GF-D8 (cell line): ENCODE measurements at places on chromosomes 7 and 10.

GRCh38 chr10:64288404-64288803, 767.2 kb downstream of the REEP3 start:
- DNase-seq, result no peak

DNA sequence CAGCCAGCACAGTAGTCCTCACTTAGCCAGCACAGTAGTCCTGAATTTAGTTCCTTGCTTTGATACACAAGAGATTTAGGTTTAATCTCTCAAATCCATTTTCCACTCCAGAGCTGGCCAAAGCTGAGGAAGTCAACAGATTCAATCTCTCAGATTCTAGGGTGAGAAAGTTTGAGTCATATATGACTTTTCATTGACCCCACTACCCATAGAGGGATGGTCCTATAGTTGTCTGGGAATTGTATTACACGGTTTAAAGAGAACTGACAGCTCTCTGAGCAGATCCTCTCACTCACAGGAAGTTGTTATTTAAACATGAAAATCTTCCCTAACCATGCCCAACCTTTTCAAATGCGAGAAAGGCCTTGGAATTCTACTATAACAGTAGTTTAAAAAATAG, 641.8 kb upstream of the SEMA3D start:
- DNase-seq, result no peak

DNA sequence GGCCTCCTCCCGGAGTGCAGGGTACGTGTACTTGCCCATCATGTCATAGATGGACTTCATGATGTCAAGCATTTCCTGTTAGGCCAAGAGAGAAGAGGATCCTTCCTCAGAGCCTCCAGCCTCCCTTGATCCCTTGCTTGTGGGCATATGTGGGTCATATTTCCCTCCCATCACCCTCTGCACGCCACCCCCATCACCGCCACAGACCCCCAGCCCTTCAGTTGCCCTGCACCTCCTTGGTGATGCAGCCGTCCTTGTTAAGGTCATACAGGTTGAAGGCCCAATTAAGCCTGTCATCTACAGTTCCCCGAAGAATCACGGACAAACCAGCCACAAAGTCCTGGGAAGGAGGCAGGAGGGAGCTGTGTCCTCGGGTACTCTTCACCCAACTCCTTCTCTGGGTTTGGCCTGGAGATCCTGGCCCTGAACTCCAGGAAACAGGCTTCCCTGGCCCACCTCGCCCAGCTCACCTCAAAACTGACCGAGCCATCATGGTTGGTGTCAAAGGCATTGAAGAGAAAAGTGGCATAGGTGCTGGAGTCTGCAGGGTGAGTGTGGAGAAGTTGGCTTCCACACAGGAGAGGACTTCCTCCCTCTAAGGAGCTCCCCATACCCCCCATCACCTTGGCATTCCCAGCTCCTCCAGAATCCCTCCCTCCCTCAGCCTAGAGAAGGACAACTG, 9.8 kb upstream of the OGA start:
- no peak for DNase-seq

DNA sequence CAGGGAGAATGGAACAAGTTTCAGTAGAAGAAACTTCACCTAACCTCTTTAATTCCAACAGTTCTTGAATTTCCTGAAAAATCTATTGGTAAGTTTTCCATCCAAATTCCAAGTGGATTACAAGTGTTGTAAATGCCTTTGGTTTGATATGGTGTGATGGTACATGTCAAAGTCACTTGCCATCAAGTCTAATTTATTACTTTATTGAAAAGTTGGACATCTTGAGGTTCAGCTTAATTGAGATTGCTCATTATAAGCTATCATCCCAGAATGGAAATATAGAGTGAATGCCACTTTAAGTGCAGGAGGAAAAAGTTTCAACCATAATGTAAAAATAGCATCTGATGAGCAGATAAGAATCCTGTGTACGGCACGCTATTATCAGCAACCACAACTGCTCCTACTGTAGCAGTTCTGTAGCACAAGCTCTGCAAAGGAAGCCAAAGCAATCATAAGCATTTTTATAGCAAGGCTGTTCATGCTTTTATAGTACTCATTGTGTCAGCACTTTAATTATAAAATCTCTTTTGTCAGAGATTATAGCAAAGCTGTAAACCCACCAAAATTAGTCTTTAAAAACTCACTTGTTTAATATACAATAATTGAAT, 991.8 kb upstream of the PHF14 start:
- no peak for DNase-seq

GRCh38 chr7:11667810-11668185, 164.2 kb downstream of the THSD7A start:
- no peak for DNase-seq

DNA sequence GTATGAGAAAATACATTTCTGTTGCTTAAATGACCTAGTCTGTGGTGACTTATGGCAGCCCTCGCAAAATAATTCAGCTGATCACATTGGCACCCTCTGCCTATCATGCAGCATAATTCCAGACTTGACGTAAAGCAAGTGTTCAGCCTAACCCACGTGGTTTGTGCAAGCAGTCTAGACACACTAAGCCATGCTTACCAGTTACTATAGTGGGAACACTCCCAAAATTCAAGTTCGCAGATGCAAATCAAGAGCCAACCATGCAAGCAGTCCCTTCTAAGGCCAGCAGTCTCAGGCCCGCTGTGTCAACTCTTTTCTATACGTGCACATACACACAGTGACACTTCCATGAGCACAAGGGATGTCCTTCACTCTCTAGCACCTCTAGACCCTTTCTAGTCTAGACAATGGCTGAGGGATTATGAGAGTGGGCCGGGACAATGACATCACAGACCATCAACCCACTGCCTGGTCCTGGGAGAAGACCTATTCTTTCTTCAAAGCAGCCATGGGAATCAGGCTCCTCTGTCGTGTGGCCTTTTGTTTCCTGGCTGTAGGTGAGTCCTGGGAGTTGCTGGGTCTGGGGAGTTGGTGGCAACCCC, 29.0 kb upstream of the PRSS1 start:
- DNase-seq, result no peak

- DNase-seq, result no peak
Observed at GRCh38 chr7:139071680-139072079, 35.8 kb upstream of the ZC3HAV1L start.

DNA sequence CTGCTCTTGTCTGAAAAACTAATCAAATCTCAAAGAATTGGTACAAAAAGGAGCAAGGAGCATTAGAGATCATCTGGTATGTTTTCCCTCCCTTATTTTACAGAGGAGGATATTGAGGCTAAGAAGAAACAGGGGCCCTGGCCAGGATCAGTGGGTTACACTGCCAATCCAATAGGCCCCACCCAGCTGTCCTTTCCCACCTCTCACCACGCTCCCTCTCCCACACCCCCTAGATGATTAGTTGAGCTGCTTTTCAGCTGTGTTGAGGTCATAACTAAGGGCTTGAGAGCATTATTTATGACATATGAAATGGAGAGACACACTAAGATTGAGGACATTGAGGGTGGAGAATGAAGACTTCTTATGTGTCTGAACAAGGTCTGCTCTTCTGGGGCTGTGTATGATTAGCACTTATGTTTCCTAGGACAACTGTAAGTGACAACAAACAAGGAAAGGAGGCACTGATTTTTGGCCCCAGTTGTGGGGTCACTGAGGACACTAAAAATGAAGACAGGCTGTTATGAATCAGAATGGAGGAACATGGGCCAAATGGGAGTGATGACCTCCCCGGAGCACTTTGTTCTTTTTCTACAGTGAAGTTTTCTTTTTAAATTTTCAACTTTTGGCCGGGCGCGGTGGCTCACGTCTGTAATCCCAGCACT, 26.5 kb downstream of the VWA2 start:
- DNase-seq, result no peak

GRCh38 chr10:48574322-48574796, 30.5 kb downstream of the ARHGAP22 start:
- DNase-seq, result no peak

- DNase-seq, result no peak
Observed at GRCh38 chr7:115933471-115933870, 97.1 kb downstream of the TFEC start.

- no peak for DNase-seq
Observed at GRCh38 chr10:128978211-128978610, 488.8 kb upstream of the MGMT start.

DNA sequence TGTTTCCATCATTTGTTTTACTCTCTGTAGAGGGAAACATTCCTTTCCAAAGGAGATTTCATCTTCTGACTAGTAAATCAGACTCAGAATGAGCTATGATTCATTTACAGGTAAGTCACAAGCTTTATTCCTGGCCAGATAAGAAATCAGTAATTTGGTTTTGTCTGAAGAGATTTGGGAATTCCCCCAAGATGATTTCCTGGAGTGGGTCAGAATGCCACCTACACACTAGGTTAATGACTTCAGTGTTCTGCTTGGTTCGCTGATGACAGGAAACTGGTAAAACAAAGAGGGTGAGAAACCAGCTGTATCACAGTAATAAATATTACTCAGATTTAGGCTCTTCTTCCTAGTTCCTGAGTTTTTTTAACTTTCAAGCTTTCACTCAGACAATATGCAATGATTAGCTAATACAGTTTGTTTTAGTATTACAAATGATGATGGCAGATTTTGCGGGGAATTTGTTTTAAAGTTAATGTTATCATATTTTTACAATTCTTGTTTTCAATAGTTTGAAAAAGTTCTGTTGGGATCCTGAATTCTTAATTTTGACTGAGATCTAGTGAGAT, 8.3 kb upstream of the ASZ1 start:
- DNase-seq, result no peak

DNA sequence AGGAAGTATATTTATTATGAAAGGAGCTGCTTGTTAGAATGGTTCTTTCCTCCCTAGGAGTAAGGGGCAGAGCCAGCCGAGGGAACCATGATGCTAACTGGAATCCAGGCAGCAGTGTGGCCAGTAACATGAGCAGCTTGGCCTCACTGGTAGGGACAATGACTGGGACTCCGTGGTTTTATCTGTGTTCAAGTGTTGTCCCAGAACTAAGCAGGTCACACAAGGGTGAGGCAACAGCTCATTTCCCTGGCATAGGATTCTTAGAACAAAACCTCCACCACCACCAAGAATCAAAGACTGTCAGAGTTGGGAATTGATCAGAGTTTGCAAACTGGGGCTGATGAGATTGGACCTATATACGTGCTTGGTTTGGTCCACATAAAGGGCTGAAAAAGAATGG, 138.9 kb upstream of the COBL start:
- no peak for DNase-seq

GRCh38 chr7:88027724-88028123, 93.7 kb downstream of the ADAM22 start:
- no peak for DNase-seq

- DNase-seq, result no peak
Observed at GRCh38 chr7:114979803-114980507, 58.1 kb downstream of the MDFIC start.
